ENCODE measurements at places on chromosomes 13 and 19.

DNA sequence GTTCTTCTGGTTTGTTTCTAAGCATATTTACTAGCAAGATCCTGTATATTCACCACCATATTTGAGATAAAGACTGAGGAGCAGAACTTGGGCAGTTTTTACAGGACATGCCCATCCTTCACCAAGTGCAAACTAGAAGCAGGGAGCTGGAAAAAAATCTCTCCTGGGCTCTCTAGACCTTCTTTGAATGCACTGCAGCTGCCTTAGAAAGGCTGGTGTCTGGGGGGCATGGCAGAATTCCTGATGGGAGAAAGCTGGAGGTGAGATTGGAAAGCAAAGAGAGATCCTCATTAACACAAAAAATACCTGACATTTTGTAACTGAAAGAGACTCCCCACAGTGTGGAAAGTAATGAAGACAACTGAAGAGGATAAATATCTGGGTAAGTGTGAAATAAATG is 1612.1 kb downstream of the OLFM4 start:
- DNase-seq = no peak

- no peak for DNase-seq
These were observed 3.4 kb upstream of the TGFB1 start for GRCh38 chr19:41356984-41357739.

DNA sequence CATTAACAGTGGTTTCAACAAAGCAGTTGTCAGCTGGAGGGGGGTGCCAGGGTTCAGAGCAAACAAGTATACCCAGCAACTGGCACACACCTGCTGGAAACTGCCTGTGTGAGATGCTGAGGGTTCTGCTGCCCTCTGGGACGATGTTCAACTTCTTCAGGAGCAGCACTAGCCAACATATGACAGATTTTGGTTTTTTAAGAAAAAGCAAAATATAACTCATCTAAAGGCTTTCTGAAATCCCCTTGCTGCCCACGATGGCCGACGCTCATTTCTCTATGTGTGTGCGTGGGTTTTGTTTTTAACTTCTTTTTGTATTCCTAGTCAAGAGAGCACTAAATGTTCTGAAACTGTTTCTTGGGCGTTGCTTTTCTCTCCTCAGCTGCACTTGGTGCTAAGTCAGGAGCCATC is 79.9 kb downstream of the MRPL57 start:
- no peak for DNase-seq

- DNase-seq = no peak
These were observed 82.2 kb downstream of the SLC7A1 start for GRCh38 chr13:29513002-29513980.

- DNase-seq = no peak
These were observed 465.1 kb upstream of the PCDH20 start for GRCh38 chr13:61880578-61881283.

- no peak for DNase-seq
These were observed 2.1 kb upstream of the BSG start for GRCh38 chr19:570251-570686.

DNA sequence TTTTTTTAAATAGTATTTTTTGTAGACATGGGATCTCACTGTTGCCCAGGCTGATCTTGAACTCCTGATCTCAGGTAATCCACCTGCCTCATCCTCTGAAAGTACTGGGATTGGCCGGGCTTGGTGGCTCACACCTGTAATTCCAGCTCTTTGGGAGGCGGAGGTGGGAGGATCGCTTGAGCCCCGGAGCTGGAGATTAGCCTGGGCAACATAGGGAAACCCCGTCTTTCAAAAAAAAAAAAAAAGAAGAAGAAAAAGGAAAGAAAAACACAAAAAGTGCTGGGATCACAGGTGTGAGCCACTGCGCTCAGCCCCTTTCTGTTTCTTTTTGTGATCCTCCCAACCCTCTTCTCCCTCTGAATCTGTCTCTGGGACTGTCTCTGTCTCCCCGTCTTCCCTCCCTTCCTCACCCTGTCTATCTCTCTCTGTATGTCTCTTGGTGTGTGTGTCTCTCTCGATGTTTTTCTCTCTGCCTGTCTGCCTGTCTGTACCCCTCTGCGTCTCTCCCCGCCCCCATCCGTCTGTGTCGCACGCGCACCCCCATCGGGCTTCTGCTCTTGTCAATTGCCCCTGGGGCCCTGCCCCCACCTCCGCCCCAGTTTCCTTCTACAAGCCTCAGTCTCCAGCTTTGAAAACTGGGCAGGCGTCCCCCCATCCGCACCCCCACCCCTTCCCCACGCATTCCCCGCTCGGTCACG is 540 bp upstream of the ZFP36 start:
- no peak for DNase-seq

- DNase-seq = no peak
These were observed 47.0 kb downstream of the GATAD2A start for GRCh38 chr19:19452243-19453124.

GRCh38 chr19:18883526-18884304 is 12.2 kb downstream of the CERS1 start:
- no peak for DNase-seq

- no peak for DNase-seq
These were observed 146.5 kb upstream of the SOX21 start for GRCh38 chr13:94858856-94859255.

DNA sequence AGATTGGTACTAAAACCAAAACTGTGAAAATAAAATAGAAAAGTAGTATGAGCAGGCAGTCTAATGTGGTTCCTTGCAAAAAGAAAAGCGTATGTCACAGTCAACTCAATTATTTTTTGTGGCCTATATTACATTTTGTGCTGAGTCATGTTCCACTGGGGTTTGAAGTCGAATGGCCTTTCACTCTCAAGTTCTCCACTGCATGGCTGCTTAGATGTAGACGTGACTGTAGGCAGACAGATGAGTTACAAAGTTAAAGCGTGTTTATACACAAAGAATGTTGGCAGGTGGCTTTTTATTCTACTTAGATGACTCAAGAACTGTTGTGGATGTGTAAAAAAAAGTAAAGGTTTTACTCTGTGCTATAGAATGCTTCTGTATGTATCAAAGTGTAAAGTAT is 133.9 kb downstream of the SLITRK6 start:
- DNase-seq = no peak

DNA sequence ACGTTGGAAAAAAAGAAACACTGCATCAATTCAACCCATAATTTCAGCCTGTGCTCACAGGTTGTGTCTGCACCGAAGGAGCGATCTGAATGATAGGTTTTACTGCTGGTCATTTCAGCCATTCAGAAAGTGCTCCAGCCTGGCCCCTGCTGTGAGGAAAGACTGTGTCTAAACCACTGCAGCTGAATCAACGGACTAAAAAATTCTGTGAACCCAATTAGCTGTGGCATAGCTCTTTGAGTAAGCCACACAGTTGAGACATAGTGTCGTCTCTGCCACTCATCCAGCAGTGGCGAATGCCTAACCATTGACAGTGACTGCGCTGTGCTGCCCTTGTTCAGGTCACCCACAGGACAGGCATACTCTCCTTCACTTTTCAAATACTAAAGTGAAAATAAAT is 179.8 kb downstream of the COG6 start:
- DNase-seq = no peak

DNA sequence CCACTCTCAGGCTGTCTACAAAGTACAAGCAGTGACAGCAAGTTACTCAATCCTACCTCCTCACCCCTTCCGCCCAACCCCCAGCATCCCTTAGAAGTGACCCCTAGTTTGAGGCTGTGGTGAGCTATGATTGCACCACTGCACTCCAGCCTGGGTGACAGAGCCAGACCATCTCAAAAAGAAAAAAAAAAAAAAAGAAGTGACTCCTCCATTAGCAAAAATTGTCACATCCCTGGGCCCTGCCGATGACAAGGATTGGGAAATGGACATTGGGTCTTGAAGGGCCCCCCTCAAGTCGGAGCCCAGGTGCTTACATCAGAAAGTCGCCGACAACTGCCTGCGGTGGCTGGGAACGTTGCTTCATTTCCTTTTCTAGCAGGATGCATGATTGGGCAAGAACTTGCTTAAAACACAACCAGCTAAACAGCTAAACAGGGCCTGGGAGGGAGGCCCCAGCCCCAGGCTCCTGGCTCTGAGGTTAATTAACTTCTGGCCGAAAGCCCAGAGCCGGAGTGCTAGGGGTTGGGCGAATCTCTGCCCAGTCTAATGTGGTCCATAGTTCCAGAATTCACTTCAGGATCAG is 15.3 kb downstream of the RAB3D start:
- peak; percentile 47 for DNase-seq

DNA sequence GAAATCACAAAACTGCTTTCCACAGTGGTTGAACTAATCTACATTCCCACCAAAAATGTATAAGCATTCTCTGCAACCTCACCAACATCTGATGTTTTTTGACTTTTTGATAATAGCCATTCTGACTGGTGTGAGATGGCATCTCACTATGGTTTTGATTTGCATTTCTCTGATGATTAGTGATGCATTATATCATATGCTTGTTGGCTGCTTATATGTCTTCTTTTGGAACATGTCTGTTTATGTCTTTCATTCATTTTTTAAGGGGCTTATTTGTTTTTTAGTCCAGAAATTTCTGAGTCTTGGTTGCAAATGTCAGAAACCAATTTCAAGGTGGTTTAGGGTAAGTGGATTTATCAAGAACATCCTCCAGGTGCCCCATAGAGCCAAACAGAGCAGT is 484.8 kb upstream of the TSHZ3 start:
- DNase-seq = no peak

DNA sequence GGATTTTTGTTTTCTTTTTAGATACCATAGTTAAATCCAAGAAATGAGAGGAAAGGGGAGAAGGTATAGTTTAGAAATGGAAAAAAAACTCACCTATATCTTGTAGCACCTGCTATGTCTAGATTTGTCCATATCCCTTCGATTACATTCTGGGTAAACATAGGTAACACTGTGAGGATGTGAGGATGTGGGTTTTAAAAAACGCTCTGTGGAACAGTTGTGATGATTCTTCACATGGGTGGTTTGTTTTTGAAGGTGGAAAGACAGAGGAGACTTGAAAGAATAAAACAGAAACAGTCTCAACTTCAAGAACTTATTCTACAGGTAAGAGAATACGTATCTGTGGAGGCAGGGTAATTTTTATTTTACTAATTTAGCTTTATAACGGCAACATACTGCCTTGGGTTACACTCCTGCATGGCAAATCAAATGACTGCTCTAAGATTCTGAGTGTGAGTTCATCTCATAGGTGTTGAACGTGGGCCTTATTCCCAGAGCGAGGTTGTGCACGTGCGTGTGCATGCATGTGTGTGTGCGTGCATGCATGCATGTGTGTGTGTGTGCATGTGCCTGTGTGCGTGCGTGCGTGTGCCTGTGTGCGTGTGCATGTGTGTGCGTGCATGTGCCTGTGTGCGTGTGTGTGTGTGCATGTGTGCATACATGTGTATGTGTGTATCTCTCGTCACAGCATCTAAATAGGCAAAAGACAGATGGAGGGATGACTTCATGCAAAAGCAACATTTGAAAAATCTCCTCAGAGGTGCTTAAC is 23.5 kb downstream of the ATP4B start:
- no peak for DNase-seq

- DNase-seq = peak; percentile 8
These were observed 7.7 kb downstream of the NFILZ start for GRCh38 chr19:8638078-8638619.

- DNase-seq = no peak
These were observed 24.9 kb upstream of the DPP9 start for GRCh38 chr19:4748589-4748988.

DNA sequence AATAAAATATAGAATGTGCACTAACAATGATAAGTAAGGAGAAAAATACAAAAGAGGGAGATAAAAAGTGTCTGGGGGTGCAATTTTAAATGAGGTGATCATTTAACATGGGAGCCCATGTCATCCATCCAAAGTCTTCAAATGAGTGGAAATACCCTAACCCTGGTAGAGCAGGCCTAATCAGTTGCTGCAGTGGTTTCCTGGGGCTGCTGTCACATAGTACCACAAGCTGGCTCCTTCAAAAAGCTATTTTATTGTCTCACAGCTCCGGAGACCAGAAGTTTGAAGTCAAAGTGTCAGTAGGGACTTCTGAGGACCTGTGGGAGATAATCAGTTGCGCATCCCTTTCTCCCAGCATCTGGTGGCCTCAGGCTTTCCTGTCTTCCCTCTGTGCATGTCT is 717.9 kb downstream of the DIAPH3 start:
- DNase-seq = no peak

DNA sequence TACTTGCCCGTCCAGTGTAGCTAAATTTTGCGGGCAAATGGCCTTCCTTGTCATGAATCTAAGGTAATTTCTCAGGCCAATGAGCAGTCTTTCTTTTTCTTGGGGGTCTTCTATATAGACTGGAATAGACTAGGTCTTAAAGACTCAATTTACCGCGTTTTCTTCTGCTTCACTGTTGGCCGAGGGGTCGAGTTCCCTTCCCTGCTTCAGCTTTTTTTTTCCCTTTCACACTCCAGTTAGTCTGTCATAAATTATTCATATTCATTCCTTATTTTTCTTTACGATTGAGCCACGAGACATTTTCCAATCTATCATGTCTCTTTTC is 276 bp downstream of the ALG11 start:
- no peak for DNase-seq

GRCh38 chr13:20291675-20292074 is 59.6 kb upstream of the GJB6 start:
- DNase-seq = no peak

DNA sequence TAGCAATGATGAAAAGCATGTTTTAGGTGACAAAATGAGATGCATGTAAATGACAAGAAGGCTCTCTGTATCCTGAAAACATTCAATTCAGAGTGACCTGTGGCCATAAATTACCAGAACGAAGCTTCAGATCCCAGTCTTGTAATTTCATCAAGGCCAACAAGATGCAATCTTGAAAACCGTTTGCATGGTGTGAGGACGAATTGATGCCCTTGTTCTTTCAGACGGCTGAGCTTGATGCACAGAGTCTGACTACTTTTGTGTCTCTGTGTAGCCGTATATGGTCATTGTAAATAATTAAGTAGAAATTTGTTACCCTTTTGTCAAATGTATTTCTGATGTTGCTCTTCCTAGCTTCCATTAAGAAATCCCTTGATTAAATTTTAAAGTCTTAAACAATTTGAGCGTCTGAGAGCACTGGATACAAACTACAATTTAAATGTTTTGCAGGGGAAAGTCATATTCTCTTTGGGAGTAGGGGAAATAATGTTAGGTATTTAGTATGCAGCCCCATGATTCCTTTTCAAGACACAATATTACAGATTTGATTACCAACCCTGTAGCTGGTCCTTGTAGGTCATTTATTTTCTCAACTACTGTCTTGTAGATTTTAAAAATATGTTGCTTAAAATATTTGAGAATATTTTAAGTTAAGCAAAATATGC is 125.8 kb upstream of the PCDH9 start:
- no peak for DNase-seq

DNA sequence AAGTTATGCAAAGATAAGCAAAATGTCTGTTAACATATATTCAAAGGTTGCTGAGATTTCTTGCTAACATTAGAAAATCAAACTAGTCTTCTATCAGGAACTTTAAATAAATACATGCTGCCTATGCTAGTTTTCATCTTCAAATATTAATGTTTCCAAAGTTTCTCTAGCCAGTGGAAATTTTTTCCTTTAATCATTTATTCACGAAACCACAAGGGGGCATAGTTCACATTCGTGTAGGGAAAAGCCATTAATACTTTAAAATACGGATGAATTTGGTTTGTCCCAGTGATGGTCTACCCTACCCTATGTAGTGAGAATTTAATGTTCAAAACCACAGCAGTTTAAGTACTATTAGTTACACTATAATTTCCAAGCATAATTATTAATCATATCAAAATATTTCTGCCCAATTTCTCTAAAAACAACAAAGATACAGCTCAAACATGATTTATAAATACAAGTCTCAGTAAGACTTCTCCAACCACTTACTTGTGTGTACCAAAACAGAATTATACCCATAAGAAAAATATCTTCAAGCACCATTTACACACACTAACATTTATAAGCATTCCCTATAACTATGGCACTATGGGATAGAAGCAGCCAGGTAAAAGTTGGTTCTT is 16.2 kb downstream of the NUFIP1 start:
- DNase-seq = peak; percentile 22

GRCh38 chr13:34913040-34913439 is 29.0 kb upstream of the NBEA start:
- DNase-seq = no peak
